Activated CD4-positive, alpha-beta T cell treated with anti-CD3 and anti-CD28 coated beads for 24 hours (primary cell): ENCODE measurements at places on chromosomes 1 and 21.

GRCh38 chr1:176670853-176671252, 207.9 kb downstream of the PAPPA2 start:
- DNase-seq = no peak

GRCh38 chr1:54400329-54400728, 5.9 kb downstream of the SSBP3 start:
- no peak for DNase-seq

DNA sequence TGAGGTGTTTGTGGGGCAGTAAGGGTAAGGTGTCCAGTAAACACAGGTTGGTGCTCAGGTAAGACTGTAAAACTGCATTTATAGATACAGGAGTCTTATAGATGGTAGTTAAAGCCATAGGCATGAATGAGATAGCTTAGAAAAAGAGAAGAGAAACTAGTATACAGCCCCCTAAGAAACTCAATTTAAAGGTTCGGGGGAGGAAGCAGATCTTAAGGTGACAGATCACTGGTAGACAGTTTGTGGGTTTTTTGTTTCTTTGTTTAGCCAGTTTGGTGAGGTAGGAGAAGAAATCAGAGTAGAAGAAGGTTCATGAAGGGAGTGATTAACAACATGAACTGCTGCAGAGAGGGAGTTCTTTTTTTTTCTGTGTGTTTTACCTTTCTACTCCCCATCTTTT, 6.1 kb upstream of the AGO3 start:
- no peak for DNase-seq

- no peak for DNase-seq
Observed at GRCh38 chr21:36388096-36388495, 2.9 kb downstream of the CHAF1B start.

- no peak for DNase-seq
Observed at GRCh38 chr1:185672719-185673360, 61.4 kb upstream of the HMCN1 start.

GRCh38 chr21:33128538-33128937, 58.6 kb downstream of the OLIG1 start:
- DNase-seq = no peak

- no peak for DNase-seq
Observed at GRCh38 chr1:54851406-54851805, 35.6 kb downstream of the DHCR24 start.

GRCh38 chr1:59520194-59520593, 223.3 kb downstream of the FGGY start:
- DNase-seq = no peak

GRCh38 chr1:153367090-153367489, 8.3 kb downstream of the S100A12 start:
- no peak for DNase-seq

DNA sequence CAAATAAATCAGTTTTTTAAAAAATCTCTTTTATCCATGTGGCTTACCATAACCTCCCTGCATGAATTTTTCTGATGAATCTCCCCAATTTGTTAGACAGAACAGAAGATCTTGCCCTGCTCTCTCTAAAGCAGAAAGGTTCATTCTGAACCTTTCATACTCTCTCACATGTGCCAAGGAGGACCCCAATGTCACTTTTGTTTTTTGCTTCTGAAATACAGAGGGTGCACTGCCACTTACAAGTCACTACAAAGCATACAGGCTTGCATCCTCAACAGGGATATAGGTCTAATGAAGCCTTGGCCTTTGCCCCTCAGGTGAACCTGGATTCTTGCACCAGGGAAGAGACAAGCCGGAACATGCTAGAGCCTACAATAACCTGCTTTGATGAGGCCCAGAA, 4.8 kb downstream of the RGS4 start:
- no peak for DNase-seq

GRCh38 chr1:228265167-228265566, 57.3 kb downstream of the OBSCN start:
- DNase-seq = no peak

DNA sequence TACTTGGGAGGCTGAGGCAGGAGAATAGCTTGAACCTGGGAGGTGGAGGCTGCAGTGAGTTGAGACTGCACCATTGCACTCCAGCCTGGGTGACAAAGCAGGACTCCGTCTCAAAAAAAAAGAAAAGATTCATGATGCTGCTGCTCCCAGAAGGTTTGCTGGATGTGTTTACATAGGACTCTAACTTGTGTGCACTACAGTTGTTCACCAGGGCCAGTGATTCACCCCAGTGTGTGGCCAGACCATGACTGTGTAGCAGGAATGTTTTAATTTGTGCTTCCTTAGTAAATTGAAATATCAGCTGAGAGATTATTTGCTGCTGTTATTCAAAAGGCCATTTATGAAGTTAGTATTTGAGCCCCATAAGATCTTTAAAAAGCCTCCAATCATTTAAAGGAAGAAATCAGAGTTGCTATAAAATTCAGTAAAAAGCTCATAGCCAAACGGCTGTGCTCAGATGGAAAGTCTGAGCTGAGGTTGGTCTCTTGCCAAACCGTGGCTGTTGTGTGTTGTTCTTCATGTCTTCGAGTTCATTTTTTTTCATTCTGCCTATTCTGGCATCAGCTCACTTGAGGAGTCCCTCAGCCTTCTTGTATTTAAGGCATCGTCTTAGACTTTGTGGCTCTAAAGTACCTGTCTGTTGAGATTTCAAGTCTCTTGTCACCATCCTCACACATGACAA, 18.1 kb upstream of the PGD start:
- DNase-seq = no peak

DNA sequence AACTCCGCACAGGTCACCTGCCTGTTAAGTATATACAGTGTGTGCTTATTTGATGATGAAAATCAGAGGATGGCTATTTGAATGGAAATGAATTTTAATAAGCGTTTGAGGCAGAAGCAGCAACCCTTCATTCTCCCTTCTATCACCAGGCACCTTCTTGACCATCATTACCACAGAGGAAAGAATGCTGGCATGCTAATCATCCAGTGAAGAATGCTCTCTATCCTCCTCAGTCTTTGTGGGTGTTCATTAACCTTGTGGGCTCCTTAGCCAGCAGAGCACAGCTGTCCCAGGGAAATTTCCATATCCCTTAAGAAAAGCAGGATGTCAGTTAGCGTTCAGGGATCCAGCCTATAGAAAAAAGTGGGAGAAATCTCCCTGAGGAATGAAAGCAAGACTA, 428.0 kb upstream of the CAMK1G start:
- no peak for DNase-seq

- no peak for DNase-seq
Observed at GRCh38 chr1:15863156-15863901, 15.8 kb downstream of the SPEN start.

DNA sequence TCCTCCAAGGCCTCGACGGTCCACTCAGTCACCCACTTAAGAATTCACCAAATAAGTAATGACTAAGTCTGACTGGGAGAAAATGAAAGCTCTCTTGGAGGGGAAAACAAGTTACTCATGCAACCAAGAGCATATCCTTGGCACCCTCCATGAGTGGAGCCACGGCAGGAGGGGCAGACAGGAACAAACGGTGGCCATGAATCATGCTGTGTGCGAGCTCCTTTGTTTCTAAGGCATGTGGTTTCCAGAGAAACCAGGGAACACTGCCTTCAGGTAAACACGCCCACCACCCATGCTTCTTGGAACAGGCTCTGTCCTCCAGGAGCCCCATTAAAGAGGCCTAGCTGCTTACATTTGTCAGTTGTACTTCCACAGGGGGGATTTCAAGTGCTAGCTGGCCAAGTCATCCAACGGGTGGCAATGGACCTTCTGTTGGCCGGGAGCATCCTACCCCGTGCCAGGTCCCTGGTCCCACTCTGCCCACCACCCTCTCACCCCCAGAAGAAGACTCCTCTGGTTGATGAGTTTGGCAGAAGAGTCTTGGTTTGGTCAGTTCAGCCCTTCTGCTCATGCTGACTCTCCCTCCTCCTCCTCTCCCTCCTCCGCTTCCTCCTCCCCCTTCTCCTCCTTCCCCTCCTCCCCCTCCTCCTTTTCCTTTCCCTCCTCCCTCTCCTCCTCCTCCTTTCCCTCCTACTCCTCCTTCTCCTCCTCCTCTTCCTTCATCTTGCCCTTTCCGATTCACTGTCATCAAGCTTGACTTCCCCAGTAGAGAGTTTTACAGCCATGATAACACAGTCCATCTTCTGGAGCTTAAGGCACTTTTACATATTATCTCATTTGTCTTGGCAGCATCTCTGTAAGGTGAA, 107.6 kb downstream of the CCDC185 start:
- DNase-seq = no peak

GRCh38 chr1:51969038-51969705, 21.3 kb downstream of the RAB3B start:
- DNase-seq = no peak

DNA sequence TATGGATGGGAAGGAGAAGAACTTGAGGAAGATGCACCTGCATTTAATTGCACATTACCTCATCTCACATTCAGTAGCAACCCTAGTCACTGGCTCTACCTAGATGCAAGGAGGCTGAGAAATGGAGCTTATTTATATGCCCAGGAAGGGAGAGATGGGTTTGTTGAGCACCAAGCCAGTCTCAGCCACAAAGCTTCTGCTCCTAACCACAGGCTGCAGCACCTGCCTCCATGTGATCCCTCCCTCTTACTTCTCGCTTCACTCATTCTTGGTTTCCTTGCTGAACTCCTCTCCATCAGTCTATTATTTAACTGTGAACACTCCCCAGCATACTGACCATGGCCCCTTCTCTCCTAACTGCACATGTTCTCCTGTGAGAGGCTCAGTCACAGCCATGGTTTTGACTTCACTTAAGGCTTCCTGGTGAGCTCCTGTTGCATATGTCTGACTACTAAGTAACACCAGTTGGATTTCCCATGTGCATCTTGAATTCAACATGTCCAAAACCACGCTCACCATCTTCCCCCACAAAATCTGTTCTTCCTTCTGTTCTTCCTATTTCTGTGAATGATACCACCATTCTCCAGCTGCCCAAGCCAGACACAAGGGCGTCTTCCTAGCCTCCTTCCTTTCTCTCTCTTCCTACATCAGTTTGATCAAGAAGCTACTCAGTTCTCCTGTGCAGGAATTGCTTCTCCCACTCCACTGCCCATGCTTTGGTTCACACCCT, 139.8 kb downstream of the AK5 start:
- DNase-seq = no peak

DNA sequence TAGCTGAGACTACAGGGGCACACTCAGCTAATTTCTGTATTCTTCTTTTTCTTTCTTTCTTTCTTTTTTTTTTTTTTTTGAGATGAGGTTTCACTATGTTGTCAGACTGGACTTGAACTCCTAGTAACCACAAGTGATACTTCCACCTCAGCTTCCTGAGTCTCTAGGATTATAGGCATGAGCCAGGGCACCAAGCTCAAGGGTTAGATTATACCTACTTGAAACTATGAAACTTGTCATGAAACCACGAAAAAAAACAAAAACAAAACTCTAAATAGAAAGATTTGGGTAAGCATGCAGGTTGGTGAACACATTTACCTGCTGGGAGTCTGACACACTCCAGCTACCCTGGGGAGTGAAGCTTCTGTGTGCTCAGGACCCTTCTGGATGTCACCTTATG, 2250.4 kb downstream of the MRPL39 start:
- no peak for DNase-seq

GRCh38 chr21:34185026-34185750, 111.8 kb downstream of the MRPS6 start:
- DNase-seq = no peak

DNA sequence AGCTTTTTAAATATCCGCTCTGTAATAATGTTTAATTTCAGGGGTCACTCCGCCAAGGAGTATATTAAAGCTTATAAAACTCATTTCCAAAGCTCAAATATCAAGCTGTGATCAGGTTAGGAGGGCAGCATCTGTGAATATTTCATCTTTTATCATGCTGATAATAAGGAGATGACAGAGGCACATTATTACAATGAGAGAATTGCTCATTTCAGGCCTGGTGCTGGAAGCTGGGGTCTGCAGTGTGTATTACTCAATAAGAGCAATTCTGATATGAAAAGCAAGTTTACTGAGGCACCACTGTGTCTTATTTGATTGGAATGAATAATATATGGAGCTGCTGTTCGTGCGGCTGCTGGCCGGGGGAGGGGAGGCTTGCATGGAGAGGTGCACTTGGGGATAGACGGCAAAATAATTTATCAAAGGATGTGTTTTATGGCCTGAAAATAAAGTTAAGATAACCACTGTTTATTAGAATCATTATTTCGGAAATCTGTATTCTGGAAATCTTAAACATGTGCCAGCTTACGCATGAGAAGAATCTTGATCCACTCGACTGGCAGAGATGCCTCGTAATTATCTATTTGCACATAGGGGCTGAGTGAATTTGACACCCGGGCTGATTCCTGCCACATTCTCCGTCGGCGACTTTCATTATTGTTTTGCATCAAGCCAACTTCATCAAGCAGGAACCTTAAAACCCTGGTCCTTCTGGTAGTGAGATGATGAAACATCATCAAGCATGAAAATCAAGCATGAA, 173.2 kb downstream of the RRAGC start:
- no peak for DNase-seq

DNA sequence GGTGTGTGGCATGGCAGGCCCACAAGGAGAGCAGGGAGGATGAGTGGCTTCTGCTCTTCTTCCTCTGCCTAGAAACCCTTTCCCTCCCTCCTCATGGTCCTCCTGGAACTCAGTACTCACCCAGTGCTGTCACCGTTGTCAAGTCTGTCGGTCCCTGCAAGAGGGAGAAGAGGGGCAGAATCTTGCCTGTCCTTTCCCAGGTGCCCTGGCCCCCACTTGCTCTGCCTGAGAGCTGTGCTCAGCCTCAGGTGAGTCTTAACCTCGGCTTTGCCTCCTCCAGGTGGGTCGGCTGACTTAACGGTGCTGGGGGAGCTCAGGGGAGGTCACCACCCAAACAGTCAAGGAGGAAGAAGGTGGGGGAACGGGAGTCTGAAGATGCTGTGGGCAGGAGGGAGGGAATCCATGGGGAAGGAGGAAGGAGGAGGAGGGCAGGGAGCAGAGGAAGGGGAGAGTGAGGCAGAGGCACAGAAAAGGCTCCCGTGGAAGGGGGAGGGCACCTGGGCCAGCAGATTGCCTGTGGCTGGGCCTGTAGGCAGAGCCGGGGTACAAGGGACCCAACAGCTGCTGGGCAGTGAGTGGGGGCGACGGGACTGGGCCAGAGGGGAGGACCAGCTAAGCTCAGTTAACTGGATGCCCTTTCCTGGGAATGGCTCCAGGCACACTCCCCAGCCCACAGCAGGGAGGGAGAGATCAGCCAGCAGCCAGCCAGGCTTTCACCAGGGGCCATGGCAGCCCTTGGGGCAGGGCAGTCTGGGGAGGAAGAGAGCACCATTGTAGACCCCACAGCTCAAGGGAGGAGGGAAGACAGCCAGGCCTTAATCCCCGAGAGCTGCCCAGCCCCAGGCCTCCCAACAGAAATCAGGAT, 26.3 kb downstream of the CTNNBIP1 start:
- no peak for DNase-seq

- peak; percentile 88 for DNase-seq
Observed at GRCh38 chr1:155206891-155207805, 549 bp downstream of the THBS3 start.

- no peak for DNase-seq
Observed at GRCh38 chr1:25064465-25065240, 134.6 kb upstream of the RUNX3 start.
